ENCODE measurements at places on chromosomes 2 and 18. TPM values are rescaled to one million over a fixed set of nuclear protein-coding genes. Genes with fewer than 3 reads are reported as not detected.

The OTX1 gene
- total RNA-seq: 0.67 TPM

The MAP4K4 gene
- total RNA-seq: 19.8 TPM

The CPLX4 gene
- total RNA-seq: not detected

GRCh38 chr2:3465844-3466481, 53.4 kb downstream of the ADI1 start:
- no peak for DNase-seq

- no peak for DNase-seq
These were observed 326.9 kb downstream of the LPIN1 start for GRCh38 chr2:12073217-12073852.

- DNase-seq: no peak
These were observed 4.7 kb upstream of the CAPN10 start for GRCh38 chr2:240581811-240582210.

DNA sequence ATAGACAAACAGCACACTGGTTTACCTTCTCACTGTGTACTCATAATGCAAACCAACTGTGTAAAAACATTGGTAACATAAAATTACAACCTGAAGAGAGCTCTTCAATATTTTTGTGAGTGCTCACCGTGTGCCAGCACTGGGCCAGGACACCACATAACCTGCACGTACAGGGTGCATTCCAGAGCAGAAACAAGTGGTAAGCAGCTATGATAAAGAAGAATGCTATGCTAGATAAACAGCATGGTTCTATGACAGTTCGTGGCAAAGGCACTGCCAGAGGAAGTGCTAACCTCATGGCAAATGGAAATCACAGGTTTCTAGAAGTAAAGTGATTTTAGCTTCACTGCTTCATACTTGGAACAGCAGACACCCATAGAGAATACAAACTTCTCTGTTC, 343.5 kb downstream of the MTX2 start:
- DNase-seq: no peak

Data from GM12878 (cell line).